ENCODE measurements at places on chromosomes 5 and 9.

DNA sequence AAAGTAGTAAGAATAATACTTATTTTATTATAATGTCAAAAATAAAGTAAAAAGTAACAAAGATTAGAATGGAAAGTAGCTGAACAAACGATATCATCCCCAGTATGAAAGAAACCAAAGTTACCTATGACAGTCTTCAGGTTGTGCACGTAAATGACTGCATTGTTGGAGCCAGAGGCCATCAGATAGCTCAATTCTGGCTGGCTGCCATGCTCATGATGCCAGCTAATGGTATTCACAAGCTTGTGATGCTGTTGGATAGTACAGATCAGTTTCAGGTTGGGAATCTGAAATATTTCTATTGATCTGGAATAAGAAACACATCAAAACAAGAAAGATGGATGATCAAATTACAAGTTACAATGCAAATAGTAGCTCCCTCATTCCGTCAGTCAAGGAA lies 21.1 kb downstream of the GEMIN5 start:
- DNase-seq: no peak

- DNase-seq: no peak
Observed at GRCh38 chr5:56671571-56671970, 143.8 kb upstream of the MAP3K1 start.

- no peak for DNase-seq
Observed at GRCh38 chr9:69346596-69347390, 21.8 kb downstream of the ENTREP1 start.

- no peak for DNase-seq
Observed at GRCh38 chr5:157464519-157465171, 4.6 kb downstream of the NIPAL4 start.

- DNase-seq: peak; percentile 17
Observed at GRCh38 chr5:143002459-143003327, 232.5 kb downstream of the ARHGAP26 start.

- DNase-seq: no peak
Observed at GRCh38 chr5:122180146-122180712, 50.9 kb downstream of the ZNF474 start.

GRCh38 chr9:17721954-17722353 lies 143.1 kb downstream of the SH3GL2 start:
- DNase-seq: no peak

Data from stimulated activated CD8-positive, alpha-beta memory T cell treated with anti-CD3 and anti-CD28 coated beads, Interleukin-4, amount 100 ng/mL, for 1 hour (primary cell).